ENCODE measurements at places on chromosomes 16 and 17. TPM values are rescaled to one million over a fixed set of nuclear protein-coding genes. Genes with fewer than 3 reads are reported as not detected.

DNA sequence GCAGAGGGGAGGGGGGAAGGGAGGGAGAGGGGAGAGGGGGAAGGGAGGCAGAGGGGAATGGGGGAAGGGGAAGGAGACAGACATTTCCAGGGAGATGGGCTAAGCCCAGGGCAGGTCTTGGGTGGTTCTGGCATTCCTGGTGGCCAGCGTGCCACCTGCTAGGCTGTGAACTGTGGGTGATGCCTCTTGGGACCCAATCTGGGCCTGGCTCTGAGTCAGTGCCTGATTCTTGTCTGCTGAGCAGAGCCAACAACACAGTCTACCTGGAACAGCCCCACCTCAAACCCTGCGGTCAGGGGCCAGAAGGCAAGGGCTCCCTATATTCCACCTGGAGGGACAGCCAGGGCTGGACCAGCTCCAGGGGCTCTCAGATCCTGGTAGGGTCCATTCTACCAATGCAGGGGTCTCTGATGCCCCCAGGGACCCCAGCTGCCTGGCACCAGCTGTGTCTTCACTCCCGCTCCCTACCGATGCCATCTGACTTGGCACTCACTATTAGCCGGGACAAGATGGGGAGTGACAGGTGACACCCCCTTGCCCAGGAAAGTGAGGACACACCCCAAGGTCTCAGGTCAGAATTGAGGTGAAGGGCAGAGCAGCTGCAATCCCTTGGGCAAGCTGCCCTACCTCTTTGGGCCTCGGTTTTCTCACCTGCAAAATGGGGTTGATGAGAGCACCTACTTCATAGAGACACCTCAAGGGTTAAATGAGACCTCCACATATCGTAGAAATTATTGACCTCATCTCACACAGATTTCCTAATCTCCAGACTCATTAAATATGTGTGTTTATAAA is 87.2 kb downstream of the LITAF start:
- DNase-seq, result no peak

GRCh38 chr17:79046916-79047280 is 22.9 kb downstream of the C1QTNF1 start:
- DNase-seq, result peak; percentile 78

DNA sequence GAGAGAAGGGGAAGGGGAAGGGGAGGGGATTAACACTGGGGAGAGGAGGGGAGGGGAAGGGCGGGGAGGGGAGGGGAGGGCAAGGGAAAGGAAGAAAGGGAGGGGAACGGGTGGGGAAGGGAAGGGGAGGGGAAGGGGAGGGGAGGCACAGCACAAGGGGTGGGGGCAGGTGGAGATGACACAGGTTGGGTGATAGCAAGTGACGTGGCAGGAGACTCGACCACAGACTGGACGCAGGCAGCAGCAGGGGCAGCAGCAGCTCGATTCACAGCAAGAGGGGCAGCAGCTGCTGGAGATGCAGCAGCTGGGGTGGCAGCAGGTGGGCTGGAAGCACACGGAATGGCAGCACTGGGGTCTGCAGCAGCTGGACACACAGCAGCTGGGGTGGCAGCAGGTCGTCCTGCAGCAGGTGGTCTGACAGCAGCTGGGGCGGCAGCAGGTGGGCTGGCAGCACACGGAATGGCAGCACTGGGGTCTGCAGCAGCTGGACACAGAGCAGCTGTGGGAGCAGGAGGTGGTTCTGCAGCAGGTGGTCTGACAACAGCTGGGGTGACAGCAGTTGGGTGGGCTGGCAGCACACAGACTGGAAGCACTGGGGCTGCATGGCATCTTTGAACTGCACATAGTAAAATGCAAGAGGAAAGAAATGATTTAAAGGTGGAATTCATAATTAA is at the start of gene KRTAP4-16:
Gene KRTAP4-16, minus strand, starts transcription at position 624 of the 674 bp plus-strand sequence. Its CDS starts 0 bp downstream, at position 624.
- no peak for DNase-seq

DNA sequence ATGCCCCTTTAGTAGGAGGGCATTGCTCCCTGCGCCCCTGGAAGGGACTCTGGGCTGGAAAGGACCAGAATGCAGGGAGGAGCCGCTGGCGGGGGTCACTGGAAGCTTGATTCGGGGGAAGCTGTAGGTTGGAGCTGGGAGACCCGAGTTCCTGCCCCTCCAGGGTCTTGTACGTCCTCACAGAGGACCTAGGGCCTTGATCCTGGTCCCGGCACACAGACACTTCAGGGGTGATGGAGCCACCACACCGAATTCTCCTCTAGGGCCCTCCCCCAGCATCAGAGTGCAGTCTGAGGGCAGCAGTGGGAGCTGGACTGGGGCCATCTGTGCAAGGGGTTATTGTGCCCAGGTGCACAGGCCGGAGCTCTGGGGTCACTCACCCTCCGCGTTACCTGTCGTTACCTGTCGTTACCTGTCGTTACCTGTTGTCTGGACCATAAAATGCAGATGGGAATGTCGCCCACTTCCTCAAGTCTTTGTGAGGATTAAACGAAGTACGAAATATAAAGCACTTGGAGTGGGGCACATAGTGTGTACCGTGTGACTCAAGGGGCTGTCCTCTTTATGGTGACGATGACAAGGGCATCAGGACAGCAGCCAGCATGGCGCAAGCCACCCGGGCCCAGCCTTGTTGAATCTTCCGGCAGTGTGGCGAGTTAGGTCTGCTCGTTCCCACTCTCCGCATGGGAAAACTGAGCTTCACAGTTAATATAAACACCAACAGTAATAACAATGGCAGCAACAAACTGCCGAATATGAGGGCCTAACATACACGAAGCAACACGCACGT is 48.6 kb downstream of the CMIP start:
- DNase-seq, result no peak

DNA sequence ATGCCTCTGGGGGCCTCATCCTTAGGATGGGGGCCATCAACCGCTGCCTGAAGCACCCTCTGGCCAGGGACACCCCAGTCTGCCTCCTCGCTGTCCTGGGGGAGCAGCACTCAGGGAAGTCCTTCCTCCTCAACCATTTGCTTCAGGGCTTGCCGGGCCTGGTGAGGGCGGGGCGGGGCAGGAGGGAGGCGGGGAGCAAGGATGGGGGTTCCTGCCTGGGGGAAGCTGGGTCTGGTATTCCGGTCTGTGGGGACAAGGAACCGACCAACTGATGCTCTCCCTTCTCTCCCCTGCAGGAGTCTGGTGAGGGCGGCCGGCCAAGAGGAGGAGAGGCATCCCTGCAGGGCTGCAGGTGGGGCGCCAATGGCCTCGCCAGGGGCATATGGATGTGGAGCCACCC is 2.0 kb downstream of the RNF112 start:
- DNase-seq, result no peak

MYH13 gene
- not detected for total RNA-seq
